ENCODE measurements at places on chromosomes 6 and 20.

DNA sequence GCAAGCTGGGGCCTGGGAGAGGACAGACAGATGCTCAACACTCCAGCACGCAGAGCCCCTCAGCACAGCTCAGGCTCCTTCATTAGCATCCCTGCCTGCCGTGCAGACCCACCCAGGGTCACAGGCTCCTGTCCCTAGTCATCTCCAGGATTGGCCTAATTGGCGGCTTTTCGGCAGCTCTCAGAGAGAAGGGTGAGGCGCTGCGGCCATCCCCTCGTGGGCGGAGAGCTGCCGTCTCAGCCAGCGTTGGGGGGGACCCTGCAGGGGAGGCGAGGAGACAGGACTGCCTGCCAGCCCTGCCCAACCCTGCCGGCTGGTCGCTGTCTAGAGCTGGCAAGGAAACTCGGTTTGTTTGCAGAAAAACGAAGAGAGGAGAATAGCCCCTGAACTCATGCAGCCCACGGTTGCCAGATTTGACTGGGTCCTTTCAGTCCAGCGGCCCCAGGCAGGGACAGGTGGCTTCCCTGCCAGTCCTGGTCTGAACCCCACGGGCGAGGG, 26.8 kb downstream of the BHLHE23 start:
- no peak for DNase-seq

DNA sequence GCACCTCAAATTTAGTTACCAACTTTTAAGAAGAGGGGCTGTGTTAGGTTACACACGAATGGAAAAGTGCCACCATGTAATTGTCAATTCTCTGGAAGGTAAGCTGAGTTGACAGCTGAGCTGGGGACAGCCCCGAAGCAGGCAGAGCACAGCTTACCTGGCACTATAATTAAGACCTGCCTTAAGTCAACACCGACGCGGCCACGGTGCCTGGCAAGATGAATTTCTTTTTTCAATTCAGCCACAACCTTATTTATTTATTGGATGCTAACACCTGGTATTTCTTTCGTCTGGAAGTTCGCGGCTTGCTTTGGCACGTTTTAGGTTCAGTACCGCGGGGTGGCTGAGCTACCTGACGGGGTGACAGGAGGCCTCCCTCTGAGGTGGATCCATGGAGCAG, 40.6 kb upstream of the NFATC2 start:
- no peak for DNase-seq

DNA sequence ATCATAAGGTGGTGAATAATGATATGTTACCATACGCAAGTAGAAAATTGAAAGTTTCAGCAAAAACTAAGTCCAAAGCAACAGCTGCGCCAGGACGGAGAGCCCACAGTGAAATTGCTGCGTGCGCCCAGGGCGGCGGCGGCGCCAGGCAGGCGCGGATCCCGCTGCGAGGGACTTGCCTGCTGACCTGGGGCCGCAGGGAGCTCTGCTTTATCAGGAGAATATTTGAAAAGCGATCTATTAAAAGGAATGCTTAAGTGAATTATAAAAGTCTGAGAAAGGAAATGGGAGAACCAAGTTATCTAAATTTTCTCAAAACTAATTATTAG, 85.4 kb downstream of the THBS2 start:
- DNase-seq, result no peak

GRCh38 chr20:3014179-3014578, 29.2 kb upstream of the GNRH2 start:
- no peak for DNase-seq

GRCh38 chr6:6006428-6007365, at the start of gene NRN1:
NRN1 (minus strand) TSS chr6:6006925; CDS start chr6:6006749, 176 bp downstream.
- DNase-seq, result peak; percentile 58

DNA sequence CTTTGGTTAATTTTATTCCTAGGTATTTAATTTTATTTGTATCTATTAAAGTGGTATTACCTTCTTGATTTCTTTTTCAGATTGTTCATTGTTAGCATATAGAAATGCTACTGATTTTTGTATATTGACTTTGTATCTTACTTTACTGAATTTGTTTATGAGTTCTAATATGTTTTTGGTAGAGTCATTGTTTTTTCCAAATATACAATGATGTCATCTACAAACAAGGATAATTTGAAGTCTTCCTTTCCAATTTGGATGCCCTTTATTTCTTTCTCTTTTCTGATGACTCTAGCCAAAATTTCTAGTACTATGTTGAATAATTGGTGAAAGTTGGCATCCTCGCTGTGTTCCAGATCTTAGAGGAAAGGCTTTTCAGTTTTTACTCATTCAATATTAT, 43.0 kb upstream of the HMGCLL1 start:
- no peak for DNase-seq

DNA sequence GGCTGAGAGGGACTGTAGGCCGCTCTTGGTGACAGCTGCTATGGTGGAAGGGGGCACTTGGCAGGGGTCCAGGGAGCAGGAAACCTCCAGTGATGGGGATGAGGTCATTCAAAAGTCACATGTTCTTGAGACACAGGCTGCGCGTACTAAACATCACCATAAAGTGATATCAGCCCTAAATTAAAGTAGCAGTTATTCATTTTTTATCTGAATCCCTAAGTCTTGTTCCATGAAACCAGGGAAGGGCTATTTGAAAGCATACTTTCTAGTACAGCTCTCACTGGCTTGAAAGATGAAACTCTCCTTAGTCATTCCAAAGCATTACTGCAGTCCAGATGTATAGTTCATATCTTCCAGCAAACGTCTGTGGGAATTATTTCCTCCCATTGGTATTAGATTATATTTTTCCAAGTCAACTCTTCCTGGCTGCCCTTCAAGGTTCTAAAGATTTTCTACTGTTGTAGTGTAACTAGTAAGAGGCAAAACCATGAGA, 373.1 kb downstream of the CD109 start:
- peak; percentile 82 for DNase-seq

DNA sequence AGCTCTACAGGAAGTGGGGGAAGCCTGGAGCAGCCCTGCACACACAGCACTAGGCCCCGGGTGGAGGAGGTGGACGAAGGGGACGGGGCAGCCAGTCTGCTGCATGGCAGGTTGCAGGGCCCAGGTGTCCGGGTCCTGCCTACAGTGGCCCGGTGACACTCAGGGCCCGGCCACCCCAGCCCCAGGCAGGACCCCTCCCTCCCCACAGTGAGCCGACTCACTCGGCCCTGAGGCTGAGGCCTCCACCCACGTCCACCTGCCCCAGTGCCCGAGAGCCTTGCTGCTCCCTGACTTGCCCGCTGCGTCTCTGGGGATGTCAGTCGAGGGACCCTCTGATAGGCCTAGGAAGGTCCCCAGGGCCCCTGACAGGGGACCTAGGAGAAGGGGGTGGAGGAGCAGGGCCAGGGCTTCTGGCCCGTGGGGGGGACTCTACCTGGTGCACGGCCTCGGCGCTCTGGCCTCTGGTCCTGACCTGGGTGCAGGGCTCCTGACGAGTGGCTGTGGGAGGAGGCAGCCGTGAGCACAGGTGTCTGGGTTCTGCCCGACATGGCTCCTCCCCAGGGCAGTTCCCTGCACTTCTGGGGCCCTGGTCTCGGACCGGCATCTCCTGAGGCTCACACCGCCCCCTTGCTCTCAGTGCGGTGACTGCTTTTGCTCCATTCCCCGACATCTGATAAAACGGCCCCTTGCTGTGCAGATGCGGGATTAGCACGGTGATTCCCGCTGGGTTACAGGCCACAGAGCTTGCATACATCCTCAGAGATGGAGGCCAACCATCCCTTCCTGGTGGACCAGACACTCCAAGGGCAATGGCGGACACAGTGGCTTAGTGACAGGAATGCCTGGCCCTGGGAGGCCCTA, 20.1 kb downstream of the FRMD1 start:
- DNase-seq, result no peak

GRCh38 chr6:25456249-25457040, 177.3 kb downstream of the CARMIL1 start:
- DNase-seq, result no peak

- no peak for DNase-seq
Measured at GRCh38 chr6:12288211-12288618, 1.9 kb upstream of the EDN1 start.

DNA sequence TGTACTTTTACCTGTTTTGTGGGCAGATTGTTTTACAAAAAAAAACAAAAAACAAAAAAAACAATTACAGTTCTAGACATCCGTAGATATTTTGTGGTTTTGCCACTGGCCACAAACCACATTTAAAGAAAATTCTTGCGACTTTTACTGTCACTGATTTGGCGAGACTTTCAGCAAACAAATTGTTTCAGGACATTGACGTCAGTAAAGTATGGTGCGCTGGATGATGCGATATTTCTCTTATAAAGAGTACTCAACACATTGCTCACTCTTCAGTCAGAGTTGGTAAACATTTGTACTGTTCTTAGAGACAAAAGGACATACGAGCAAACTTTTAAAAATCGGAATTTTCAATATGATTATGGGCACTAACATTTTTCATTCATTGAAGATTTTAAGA, 229.8 kb downstream of the HAO1 start:
- DNase-seq, result no peak

DNA sequence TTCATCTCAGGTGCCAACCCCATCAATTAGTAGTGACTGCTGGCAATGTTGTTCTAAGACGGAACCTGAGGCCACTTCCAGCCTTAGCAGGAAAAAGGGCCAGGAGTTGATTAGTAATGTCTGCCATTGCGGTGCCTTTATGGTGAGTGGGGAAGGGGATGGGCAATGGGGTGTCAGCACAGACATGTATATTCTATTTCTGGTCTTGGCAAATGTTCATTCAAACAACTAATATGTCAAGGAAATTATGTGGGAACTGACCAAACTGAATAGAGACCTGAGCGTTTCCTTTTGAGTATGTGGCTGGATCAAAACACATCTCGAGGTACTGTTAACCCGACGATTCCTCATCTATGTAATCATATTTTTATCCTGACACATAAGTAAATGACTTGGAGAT, 34.6 kb upstream of the BMP2 start:
- no peak for DNase-seq

DNA sequence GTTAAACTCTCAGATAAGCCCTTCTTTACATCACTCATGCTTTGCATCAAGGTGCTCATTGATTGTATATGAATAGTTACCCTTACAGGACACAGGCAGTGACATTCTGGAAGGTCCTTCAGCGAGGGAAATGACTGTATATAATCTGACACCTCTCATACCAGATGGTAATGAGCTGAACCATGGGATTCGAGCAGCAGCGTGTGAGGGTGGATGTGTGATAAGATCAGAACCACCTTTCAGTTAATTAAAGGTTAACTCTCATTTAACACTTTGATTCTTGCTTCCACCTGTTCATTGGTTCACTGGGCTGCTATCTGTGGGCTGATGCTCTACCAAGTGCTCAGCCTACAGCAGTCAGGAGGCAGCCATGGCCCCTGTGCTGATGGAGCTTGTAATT, 24.2 kb downstream of the NEDD9 start:
- no peak for DNase-seq

All from fibroblast of skin of left biceps (primary cell).